ENCODE measurements at places on chromosomes 12 and 14.

DNA sequence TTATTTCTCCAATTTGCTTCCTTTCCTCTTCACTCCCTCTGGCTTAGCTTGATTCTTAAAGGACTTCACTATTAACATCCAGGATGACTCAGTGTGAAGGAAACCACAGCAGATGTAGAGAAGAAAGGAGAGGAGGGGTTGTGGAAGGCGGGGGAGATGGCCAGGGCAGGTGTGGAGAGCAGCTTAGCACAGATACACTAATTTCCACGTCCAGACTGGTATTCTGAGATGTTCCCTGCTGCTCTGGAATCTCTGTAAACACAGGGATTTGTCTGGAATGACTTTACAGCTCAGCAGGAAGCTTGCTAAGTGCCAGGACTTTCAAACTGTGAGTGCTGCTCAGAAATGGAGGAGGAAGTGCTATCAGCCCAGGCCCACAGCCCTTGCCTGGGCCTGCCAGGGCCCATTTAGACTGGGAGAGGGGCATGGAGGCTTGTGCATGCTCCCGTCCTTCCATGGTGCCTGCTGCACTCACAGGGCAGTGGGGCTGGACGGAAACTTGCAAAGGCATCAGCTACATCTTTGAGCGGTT lies 202.5 kb upstream of the DDHD1 start:
- DNase-seq = peak; percentile 35

DNA sequence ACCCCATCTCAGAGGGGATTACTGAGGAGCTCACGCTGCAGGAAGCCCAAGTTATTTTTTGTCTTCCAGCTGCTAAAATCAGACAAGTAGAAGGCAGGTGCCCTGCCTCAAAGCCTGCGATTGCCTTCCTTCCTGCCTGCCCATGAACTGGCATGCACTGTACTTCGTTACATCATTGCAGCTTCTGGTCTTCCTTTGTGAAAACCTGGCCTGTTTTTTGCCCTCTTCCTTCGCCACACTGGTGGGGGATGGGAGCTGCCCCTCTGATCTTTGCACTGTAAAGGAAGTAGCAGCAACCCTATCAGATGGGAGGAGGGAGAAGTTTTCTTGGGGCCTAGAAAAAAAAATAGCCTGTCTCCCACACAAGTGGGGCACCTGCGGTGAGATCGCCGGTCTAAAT lies 1098.7 kb downstream of the BCL11B start:
- DNase-seq = no peak

- no peak for DNase-seq
Observed at GRCh38 chr14:68249661-68250451, 430.3 kb downstream of the RAD51B start.

GRCh38 chr14:45060551-45060950 lies 23.4 kb upstream of the PRPF39 start:
- DNase-seq = no peak

- no peak for DNase-seq
Observed at GRCh38 chr12:103012884-103013283, 55.4 kb downstream of the ASCL1 start.

DNA sequence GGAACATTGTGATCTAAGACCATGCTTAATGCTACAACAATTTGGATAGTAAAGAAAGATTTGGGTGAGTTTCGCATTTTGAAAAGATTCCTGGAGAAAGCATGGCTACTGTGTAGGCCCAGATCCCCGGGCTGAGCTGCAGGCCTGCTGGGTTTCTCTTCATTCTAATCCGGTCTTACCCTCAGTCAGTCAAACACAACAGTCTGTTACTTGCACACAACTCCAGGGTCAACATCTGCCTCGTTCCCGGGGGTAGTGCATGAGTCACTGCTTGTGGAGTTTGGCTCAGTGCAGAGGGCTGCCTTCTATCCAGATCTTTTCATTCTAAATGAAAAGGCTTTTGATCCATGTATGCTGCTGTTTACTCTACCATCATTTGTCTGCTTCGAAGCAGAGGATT lies 60.4 kb upstream of the SEL1L start:
- no peak for DNase-seq

DNA sequence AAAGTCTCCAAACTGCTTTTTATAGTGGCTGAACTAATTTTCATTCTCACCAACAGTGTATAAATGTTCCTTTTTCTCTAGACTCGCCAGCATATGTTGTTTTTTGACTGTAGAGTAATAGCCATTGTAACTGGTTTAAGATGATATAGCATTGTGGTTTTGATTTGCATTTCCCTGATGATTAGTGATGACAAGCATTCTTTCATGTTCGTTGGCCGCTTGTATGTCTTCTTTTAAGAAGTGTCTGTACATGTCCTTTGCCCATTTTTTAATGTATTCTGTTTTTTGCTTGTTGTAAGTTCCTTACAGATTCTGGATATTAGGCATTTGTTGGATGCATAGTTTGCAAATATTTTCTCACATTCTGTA lies 404.9 kb downstream of the FLRT2 start:
- DNase-seq = no peak

- no peak for DNase-seq
Observed at GRCh38 chr12:92955997-92956663, 27.0 kb upstream of the EEA1 start.

GRCh38 chr12:101165319-101165718 lies 44.7 kb downstream of the SLC5A8 start:
- DNase-seq = no peak

- peak; percentile 87 for DNase-seq
Observed at GRCh38 chr12:53984901-53985691, at the start of gene HOXC10. Gene HOXC10 (plus strand): TSS chr12:53985146. CDS start chr12:53985260, 114 bp downstream.

- DNase-seq = no peak
Observed at GRCh38 chr14:69873877-69874780, 5.1 kb upstream of the SMOC1 start.

- no peak for DNase-seq
Observed at GRCh38 chr12:104951759-104952509, 6.2 kb downstream of the SLC41A2 start.

- DNase-seq = no peak
Observed at GRCh38 chr14:88934351-88934806, 109.9 kb downstream of the TTC8 start.

DNA sequence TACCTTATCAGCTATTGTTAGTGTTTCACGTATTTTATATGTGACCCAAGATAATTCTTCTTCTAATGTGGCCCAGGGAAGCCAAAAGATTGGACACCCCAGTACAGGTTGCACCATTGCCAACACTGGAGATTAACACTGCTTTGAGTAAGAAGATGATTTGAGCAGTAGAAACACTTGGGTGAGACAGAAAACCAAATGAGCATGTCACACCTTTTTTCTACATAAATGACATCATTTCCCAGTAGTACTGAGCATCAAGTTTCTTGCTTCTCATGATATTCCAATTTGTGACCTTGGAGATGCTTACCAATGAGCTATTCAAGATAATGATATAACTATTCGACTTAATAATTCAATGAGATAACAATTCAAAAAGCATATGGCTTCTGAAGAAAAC lies 140.0 kb downstream of the LLPH start:
- DNase-seq = no peak

GRCh38 chr14:93073910-93074769 lies 41.6 kb downstream of the ITPK1 start:
- DNase-seq = no peak

GRCh38 chr12:24719293-24719721 lies 229.6 kb downstream of the BCAT1 start:
- DNase-seq = no peak

DNA sequence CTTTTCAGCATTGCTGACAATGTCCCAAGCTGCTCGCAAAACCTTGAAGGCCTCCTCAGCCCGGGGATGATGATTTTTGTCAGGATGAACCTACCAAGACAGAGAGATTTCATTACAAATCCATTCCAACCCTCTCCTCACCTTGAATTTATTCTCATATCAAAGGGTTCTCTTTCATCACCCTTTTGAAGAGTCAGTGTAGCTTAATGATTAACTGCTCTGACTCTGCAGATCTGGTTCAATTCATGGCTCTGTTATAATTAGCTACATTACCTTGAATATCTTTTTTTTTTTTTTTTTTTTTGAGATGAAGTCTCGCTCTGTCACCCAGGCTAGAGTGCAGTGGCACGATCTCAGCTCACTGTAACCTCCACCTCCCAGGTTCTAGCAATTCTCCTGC lies 5.6 kb downstream of the ORMDL2 start:
- no peak for DNase-seq

- DNase-seq = no peak
Observed at GRCh38 chr12:128992550-128992949, 139.3 kb downstream of the GLT1D1 start.

GRCh38 chr14:55898938-55899337 lies 219.3 kb upstream of the PELI2 start:
- no peak for DNase-seq

DNA sequence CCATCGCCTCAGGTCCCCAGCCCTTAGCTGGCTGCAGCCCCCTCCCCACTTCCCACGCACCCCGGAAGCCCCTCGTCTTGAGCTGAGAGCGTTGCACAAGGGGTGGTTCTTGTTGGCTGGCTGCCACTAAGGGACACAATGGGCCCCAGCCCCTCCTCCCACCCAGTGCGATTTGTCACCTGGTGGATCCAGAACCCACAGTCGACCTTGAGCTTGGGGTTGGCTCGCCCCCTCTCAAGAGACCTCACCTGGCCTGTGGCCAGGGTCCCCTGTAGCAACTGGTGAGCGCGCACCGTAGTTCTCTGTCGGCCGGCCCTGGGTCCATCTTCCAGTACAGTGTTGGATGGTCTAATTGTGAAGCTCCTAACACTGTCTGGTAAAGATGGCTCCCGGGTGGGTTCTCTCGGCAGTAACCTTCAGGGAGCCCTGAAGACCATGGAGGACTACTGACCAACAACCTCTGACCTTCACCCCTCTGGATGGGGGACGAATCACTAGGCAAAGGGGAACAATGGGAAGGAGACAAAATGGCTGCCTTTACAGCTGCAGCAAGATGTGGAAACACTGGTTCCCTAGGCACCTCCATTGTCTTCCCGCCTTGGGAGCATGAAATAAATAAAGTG lies 6.6 kb downstream of the PHB2 start:
- no peak for DNase-seq
